ENCODE measurements at places on chromosomes 16 and 17. TPM values are rescaled to one million over a fixed set of nuclear protein-coding genes. Genes with fewer than 3 reads are reported as not detected.

GRCh38 chr17:75622771-75623273 is 10.4 kb upstream of the SMIM5 start:
- DNase-seq, result no peak
- H3K4me3 ChIP-seq, result no peak overlapping the region
- peaks cover 9% of the 10 kb centered on the region for H3K4me1 ChIP-seq
- no peaks in the 10 kb centered on the region for H3K27me3 ChIP-seq

- H3K27me3 ChIP-seq, result peaks cover 6% of the 10 kb centered on the region
- no peak overlapping the region for H3K4me3 ChIP-seq
- H3K4me1 ChIP-seq, result peaks cover 5% of the 10 kb centered on the region
- no peak for DNase-seq
- H3K27ac ChIP-seq, result no peak overlapping the region
These were observed 51.8 kb downstream of the SOCS3 start for GRCh38 chr17:78307887-78308638.

GRCh38 chr17:61584866-61585265 is 6.2 kb downstream of the NACA2 start:
- peaks cover 22% of the 10 kb centered on the region for H3K4me1 ChIP-seq
- no peak for DNase-seq
- no peaks in the 10 kb centered on the region for H3K36me3 ChIP-seq
- H3K27me3 ChIP-seq, result peaks cover 20% of the 10 kb centered on the region
- H3K4me3 ChIP-seq, result no peak overlapping the region

DNA sequence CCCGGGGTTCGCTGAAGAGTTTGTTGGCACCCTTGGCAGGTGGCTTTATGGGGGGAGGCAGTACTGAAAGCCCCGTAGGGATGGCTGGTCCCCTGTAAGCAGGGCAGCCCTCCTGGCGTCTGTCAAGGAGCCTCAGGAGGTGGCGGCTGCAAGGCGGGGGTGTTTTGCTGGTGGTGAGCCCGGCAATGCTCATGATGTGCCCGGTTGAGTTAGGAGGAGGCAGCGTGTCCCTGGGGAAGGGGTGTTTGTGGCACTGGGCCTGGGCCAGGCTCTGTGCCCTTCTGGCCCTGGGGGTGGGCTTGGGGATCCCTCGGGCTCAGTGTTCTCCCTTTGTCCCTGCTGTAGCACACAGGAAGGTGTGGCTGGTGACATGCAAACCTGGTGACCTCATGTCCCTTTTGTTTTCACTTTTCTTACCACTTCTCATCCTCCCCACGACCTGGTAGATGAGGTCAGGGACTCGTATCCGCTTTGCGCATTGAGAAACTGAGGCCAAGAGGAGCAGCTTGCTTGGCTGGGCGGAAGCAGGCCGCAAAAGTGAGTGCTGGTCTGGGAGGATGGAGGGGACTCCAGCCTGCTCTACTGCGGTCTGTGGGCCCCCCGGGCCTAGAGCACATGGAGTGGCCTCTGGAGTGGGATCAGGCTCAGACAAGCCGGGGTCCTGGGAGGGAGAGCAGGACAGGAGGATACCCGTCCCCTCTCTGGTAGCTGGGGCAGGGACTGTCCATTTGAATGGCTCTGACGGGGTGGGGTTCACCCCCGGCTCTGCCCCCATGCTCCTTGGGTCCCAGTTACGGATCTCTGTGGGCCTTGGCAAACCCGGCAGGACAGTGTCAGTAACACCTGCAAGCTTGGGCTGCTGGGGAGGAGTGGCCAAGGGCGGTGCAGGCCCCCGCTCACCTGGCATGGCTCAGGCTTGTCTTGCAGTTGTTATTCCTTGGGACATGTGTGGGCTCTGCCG is 2.2 kb downstream of the SNN start:
- H3K36me3 ChIP-seq, result no peaks in the 10 kb centered on the region
- no peaks in the 10 kb centered on the region for H3K27me3 ChIP-seq
- H3K4me3 ChIP-seq, result peak overlapping the region; percentile 88
- DNase-seq, result no peak

DNA sequence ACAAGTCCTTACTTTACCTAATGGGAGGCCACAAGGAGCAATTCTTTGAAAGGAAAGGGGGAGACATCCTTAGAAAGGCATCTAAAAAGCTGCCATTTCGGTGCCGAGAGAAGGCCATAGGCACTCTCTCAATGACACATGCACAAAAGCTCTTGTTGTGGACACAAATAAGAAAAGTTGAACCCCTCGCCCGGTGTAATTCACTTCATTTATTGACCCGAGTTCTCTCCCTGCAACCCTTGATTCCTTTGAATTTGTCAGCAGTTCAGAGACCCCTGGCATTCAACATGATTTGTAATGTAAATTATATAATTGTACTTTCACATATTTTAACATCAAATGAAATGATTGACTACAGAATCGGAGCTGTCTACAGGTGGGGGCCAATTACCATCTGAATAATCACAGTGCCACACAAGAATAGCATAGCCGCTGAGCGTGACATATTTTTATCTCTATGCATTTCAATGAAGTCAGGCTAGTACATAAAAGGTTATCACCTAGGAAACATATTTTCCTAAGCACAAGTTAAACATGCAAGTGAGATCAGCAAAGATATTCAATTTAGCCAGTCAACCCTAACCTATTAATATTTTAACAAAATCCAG is 66.7 kb downstream of the IRX6 start:
- no peak overlapping the region for H3K4me3 ChIP-seq
- no peak overlapping the region for H3K27ac ChIP-seq
- H3K4me1 ChIP-seq, result peaks cover 20% of the 10 kb centered on the region
- H3K36me3 ChIP-seq, result no peaks in the 10 kb centered on the region
- DNase-seq, result no peak

DNA sequence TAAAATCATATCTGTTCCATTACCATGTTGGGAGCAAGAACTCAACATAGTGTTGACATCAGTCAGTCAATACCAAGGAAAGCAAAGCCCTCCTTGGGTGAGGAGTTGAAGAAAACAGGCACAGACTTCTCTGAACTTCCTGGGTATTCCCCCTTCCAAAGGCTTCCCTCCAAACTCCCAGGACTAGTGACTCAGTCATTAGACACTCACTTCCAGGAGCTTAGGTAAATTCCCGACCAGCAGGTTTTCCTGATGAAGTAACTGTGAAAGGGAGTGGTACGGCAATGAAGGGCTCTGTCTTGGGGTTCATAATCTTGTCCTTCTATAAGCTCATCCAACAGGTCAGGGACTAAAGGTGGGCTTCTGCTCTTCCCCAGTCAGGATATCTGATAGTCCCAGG is 293.8 kb upstream of the AXIN2 start:
- DNase-seq, result no peak
- no peaks in the 10 kb centered on the region for H3K27me3 ChIP-seq
- no peak overlapping the region for H3K27ac ChIP-seq
- no peaks in the 10 kb centered on the region for H3K4me1 ChIP-seq
- no peak overlapping the region for H3K4me3 ChIP-seq

DNA sequence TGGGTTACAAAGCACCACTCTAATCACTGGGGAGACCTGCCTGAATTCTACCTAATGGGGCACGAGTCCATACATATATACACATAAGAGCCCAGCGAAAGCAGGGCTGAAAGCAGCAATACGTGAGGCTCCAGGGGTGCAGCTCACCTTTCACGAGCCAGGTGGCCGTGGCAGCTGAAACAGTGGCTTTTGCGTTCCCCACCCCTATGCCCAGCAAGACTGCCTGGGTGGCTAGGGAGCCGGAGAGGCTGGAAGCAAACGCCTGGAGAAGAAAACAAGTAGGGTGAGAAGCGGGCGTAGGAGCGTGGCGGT is 618 bp downstream of the RUSF1 start:
- no peaks in the 10 kb centered on the region for H3K27me3 ChIP-seq
- no peak for DNase-seq
- H3K36me3 ChIP-seq, result peaks cover 8% of the 10 kb centered on the region
- peaks cover 16% of the 10 kb centered on the region for H3K4me1 ChIP-seq
- H3K27ac ChIP-seq, result peak overlapping the region; percentile 93
- H3K4me3 ChIP-seq, result peak overlapping the region; percentile 90

DNA sequence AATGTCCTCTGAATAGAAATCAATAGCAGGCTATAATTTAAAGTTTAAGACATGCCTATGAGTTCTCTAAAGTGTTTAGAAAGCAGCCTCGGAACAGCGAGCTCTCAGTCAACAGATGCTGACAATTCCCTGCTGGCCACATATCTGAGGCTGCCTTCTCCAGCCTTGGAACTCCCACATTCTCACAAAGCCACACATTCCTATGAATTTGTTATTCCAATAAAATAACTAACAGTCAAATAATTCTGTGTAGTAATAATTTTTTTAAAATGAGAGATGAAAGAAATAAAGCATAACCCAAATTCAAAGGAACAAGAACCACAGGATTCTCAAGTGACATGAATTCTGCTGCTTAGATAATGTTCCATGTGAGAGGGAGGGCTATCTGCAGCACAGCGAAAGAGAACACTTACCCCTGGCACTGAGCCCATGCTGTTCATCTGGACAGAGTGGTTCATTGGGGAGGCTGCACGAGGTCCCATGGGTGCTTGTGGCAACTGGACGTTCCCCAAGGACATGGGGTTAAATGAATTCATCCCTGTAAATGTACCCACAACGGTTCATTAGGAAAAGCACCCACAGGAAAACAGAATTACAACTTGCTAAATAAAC is 56.9 kb upstream of the TRAP1 start:
- H3K4me1 ChIP-seq, result no peaks in the 10 kb centered on the region
- H3K27ac ChIP-seq, result peak overlapping the region; percentile 29
- DNase-seq, result no peak
- H3K36me3 ChIP-seq, result peaks cover 38% of the 10 kb centered on the region

DNA sequence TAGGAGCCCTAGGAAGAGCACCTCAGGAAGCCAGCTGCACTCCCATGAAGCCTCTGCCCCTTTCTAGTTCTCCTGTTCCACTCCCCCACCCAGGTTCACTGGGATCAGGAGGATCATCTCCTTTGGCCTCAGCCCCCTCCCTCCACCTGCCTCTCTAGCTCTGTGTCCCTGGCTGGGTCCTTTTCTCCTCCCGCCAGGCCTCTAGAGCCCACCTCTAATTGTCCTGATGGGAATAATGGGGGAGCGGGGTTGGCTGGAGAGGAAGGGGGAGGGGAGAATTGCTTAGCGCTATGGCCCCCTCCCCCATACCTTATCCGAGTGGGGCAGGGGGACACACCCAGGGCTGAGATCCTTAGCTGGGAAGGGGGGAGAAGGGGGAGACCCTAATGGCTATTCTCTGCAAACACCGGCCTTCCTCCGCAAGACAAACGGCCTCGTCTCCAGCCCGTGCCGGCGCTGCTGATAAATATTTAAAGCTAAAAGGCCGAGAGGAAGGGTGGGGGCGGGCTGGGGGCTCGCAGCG is 997 bp downstream of the HOXB7 start:
- H3K27me3 ChIP-seq, result peaks cover 90% of the 10 kb centered on the region
- peak overlapping the region; percentile 92 for H3K27ac ChIP-seq
- no peak for DNase-seq
- peaks cover 13% of the 10 kb centered on the region for H3K36me3 ChIP-seq
- peak overlapping the region; percentile 92 for H3K4me3 ChIP-seq

DNA sequence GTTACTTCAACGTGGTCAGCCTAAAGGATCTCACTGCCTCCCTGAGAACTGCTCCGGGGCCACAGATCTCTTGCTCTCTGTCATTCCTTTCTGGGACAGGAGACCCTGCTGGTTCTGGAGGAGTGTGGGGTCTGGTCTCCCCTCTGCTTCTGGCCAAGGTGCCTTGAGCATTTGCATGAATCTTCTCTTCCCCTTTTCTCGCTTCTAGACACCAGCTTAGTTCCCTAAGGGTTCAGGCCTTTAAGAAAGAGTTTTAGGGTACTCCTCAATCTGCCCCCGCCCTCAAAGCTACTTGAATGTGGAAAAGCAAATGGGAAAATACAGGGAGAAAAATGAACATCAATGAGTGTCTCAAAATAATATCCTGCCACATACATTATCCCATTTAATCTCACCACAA is 48.1 kb downstream of the WSB1 start:
- no peak overlapping the region for H3K4me3 ChIP-seq
- H3K27me3 ChIP-seq, result no peaks in the 10 kb centered on the region
- no peaks in the 10 kb centered on the region for H3K36me3 ChIP-seq
- peaks cover 22% of the 10 kb centered on the region for H3K4me1 ChIP-seq
- no peak for DNase-seq
- H3K27ac ChIP-seq, result no peak overlapping the region

GRCh38 chr17:81910840-81911276 is 341 bp downstream of the PCYT2 start:
- H3K27me3 ChIP-seq, result no peaks in the 10 kb centered on the region
- no peak for DNase-seq
- H3K4me3 ChIP-seq, result peak overlapping the region; percentile 93
- H3K36me3 ChIP-seq, result peaks cover 10% of the 10 kb centered on the region
- peak overlapping the region; percentile 90 for H3K27ac ChIP-seq

DNA sequence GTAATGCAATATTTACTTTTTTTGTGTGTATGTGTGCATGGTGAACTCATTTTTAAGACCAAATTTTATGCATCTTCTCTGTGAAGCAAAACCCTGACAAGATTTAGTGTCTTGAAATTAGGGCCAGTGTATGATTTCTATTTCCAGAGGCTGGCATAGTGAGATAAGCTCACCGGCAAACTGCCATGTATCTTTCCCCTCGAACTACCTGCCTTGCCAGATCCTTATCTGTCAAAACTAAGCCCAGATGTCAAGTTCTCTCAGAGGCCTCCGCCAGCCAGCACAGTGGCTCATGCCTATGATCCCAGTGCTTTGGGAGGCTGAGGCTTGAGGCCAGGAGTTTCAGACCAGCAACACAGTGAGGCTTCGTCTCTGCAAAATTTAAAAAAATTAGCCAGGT is 10.0 kb downstream of the USP32 start:
- H3K4me1 ChIP-seq, result peaks cover 30% of the 10 kb centered on the region
- H3K27me3 ChIP-seq, result no peaks in the 10 kb centered on the region
- H3K4me3 ChIP-seq, result no peak overlapping the region
- DNase-seq, result no peak
- no peak overlapping the region for H3K27ac ChIP-seq

GRCh38 chr16:13631916-13632315 is 288.0 kb upstream of the ERCC4 start:
- no peak for DNase-seq
- no peaks in the 10 kb centered on the region for H3K36me3 ChIP-seq
- H3K4me3 ChIP-seq, result no peak overlapping the region
- H3K4me1 ChIP-seq, result peaks cover 9% of the 10 kb centered on the region
- H3K27me3 ChIP-seq, result peaks cover 9% of the 10 kb centered on the region
- no peak overlapping the region for H3K27ac ChIP-seq

- no peak overlapping the region for H3K27ac ChIP-seq
- DNase-seq, result no peak
- H3K27me3 ChIP-seq, result peaks cover 12% of the 10 kb centered on the region
- H3K4me3 ChIP-seq, result no peak overlapping the region
- no peaks in the 10 kb centered on the region for H3K4me1 ChIP-seq
- H3K36me3 ChIP-seq, result no peaks in the 10 kb centered on the region
These were observed 45.9 kb downstream of the JPH3 start for GRCh38 chr16:87648236-87648635.

- no peak overlapping the region for H3K4me3 ChIP-seq
- peaks cover 9% of the 10 kb centered on the region for H3K27me3 ChIP-seq
- H3K4me1 ChIP-seq, result no peaks in the 10 kb centered on the region
- H3K36me3 ChIP-seq, result no peaks in the 10 kb centered on the region
These were observed 79.0 kb downstream of the CA10 start for GRCh38 chr17:52079496-52079895.

Gene AOC3
- 1.5 TPM for total RNA-seq

Gene DLX3
- 15.9 TPM for total RNA-seq

Gene MAF
- 33.0 TPM for total RNA-seq

Gene AKAP10
- 30.3 TPM for total RNA-seq

Gene MYOCD
- total RNA-seq, result 0.07 TPM

Gene KCTD13
- 17.9 TPM for total RNA-seq

Gene USP43
- 6.6 TPM for total RNA-seq

Gene EME1
- 18.7 TPM for total RNA-seq

Gene APOH
- 6.4 TPM for total RNA-seq

Measured in type B pancreatic cell (in vitro differentiated cells).